ENCODE measurements at places on chromosomes 4 and X.

- DNase-seq: no peak
Measured at GRCh38 chr4:168994958-168995357, 15.1 kb downstream of the CBR4 start.

DNA sequence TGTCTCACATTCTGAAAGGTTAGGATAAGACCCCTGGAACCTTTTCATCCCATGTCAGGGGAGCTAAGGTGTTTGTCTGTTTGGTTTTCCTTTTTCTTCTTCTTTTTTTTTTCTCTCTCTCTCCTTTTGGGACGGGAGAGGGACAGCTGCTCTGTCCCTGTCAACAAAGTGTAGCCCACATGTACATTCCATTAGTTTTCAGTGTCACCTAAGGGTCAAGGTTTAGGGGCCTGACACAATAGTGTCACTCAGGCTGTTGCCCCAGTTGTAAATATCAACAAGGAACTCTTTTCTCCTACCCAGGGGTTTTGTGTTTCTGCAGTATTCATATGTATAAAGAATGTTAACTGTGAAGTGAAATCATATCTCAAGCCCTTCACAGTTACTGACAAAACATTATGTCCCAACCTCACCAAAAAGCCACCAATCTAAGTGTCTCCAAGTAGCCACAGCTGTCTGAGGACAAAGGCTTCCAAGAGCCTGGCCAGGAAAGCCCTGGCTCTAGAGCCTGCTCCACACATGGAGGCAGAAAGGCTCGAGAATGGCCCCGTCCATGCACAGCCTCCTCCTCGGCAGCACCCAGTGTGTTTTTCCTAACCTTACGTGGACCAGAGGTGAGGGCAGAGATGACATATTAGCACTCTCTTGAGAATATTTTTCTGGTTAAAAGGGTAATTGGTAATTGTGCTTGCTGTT is 9.4 kb downstream of the IRF2 start:
- DNase-seq: no peak

DNA sequence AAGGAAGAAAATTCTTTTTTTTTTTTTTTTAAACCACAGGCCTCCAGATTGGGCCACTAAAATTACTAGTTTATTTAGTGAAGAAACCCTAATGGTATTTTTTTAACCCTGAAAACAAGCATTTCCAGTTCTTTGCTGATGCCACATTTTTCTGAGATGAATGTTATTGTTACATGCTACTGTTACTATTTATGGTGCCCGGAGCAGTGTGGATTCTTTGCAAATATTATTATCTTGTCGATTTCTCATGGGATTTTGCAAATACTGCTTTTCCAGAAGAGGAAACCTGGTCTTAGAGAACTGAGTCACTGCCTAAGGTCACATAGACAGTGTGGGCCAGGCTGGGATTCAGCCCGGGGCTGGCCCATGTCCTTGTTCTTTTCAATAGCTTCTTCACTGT is 8.7 kb upstream of the ALAS2 start:
- DNase-seq: no peak

DNA sequence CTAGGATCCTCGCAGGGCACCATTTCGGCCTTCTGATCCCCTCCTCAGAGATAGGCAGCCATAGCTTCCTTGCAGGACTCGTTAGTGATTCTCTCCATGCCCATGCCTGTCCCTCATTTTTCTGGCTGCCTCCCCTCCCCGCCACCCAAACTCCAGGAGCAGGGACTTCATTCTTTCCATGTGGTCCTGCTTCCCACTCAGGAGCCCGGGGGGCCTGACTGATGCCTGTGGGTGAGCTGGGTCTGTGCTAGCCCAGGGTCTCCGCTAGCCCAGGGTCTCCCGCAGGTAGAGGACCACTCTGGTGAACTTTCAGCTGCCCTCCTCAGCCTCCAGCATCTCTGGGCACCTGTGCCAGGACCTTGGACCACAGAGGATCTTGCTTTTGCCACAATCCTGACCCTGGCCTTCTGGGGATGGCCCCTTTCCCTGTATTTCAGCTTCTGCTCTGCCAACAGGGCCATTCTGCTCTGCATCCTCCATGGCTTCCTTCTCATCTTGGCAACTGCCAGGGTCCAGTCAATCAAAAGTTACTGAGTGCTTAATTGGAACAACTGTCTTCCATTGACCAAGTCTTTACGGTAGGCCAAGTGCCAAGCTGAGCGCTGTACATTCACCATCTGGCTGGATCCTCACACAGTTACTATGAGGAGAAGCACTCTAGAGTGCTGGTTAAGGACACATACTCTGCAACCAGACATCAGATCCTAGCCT is 152.2 kb downstream of the EFNB1 start:
- DNase-seq: no peak

- DNase-seq: no peak
Measured at GRCh38 chr4:26020083-26020668, 106.2 kb downstream of the SMIM20 start.

DNA sequence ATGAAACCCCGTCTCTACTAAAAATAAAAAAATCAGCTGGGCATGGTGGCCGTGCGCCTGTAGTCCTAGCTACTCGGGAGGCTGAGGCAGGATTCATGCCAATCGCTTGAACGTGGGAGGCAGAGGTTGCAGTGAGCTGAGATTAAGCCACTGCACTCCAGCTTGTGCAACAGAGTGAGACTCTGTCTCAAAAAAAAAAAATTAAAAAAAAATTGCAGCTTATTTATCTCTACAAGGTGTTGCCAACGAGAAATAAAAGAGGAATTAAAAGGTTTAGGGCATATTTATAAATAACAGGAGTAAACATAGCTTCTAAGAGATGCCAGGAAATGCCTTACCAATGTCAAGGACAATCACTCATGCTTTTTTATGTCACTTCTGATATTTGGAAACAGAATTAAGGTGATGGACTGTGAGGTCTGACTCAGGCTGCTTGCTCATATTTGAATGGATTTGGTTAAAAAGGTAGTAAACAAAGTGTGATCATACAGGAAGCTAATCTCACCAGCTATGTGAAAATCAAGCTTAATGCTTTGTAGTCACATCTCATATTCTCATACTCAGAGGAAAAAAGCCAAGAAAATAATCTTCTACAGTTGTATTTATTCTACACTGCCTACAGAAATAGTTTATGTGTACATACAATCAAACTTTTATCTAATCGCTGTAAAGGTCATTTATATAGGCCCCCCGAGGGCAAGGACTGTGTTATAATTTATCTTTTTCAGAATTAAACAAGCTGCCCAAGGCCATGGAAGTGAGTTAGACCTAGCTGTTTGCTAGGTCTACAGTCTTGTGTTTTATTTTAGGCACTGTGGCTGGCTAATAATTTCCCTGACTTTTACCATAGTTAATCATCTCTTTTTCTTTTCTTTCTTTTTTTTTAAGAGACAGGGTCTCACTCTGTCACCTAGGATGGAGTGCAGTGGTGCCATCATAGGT is 61.1 kb upstream of the RBMX start:
- no peak for DNase-seq

GRCh38 chrX:2846992-2847391 is 18.3 kb downstream of the GYG2 start:
- DNase-seq: no peak

DNA sequence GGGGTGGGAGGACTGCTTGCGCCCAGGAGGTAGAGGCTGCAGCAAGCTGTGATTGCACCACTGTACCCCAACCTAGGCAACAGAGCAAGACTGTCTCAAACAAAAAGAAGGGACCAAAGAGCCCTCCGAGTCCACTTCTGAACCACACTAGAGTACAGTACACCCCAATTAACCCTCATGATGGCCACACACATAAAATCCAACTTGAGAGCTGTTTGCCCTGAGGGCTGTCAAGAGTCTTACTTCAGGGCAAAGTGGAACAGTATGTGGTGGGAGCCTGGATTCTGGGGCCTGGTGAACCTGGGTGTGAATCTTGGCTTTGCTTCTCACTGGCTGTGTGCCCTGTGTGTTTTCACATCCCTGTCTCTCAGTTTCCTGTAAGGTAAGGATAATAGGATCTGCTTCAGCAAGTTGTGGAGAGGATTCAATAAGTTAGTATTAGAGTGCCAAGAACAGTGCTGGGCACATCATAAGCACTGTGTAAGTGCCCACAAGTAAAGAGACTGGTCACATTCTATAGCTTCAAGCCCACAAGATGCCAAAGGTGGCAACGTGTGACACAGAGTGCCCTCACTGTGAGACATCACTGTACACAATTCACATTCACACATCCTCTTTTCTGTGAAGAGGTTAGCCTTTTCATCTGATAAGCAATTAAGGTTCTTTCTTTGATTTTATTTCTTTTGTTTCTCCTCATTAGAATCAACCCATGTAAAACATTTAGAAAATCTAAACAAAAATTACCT is 52.1 kb downstream of the LEF1 start:
- DNase-seq: no peak

DNA sequence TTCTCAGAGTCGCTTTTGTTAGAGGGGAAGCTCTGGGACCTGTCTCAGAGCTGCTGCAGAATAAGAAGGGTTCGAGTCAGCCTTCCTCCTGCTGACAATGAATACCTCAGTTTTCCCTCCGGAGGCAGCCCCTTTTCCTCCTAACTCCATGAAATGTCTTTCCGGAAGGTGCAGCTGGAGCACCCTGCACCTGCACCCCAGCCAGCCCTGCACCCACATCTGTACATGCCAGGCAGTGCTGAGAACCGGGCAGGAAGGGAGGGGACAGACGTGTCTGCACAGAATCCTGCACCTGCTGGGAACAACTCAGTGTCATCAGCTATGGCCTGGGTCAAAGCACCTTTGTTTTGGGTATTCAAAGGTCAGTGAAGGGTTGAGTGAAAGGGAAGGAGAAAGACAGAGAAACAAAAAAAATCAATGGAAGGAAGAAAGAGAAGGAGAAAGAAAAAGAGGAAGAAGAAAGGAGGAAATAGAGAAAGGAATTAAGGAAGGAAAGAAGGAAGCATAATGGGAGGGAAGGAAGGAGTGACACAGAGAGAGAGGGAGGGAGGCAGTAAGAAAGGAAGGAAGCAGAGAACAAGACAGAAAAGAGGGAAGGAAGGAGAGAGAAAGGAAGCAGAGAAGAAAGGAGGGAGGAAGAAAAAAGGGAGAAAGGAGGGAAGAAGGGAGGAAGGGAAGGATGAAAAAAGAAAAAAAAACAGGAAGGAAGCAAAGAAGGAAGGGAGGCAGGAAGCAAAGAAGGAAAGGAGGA is 273.7 kb downstream of the DHRSX start:
- DNase-seq: no peak

DNA sequence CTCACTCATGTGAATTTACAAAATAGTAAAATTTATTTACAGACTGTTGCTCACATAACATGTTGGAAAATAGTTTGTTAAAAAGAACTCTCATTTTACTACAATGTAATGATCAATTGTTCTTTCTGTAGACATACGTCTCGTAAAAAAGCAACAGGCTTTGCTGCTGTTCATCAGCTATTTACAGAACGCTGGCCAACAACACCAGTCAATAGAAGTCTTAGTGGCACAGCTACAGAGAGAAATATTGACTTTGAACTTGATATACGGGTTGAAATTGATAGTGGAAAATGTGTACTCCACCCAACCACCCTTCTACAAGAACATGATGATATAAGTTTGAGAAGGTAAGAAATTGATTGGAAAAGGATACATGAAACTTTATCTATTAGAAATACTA is 47.6 kb upstream of the ADAD1 start:
- DNase-seq: no peak

- DNase-seq: no peak
Measured at GRCh38 chr4:24896977-24897376, 15.9 kb downstream of the CCDC149 start.

DNA sequence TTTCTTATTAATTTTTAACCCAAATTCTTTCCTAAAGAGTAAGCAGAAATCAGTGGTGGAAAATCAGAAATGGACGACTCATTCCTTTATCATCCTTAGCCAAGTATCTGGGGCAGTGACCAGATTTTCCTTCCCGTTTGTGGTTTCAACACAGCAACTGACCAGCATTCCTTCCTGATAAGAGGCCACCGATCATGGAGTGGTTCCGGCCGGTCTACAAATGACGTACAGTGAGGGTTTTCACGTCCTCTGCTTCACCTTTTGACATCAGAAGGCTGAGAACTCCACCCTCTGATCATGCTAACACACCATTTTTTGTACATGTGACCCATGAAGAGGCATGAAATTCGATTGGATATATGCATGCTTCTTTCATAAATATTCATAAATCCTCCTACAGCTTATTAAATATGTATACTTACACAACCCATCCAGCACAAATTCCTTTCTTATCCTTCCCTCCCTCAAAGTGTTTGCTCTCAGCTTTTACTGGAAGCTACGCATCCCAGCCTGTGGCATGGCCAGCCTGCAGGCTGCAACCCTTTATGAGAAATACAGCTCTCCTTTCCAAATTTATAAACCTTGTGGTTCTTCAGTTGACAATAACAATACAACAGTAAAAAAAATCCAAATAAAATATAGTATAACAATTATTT is 173.0 kb upstream of the CASK start:
- DNase-seq: no peak

GRCh38 chr4:157072002-157072401 is 3.9 kb upstream of the GLRB start:
- DNase-seq: no peak

GRCh38 chr4:140266958-140267568 is 106.4 kb upstream of the SCOC start:
- no peak for DNase-seq

- DNase-seq: no peak
Measured at GRCh38 chr4:184680698-184681097, 31.2 kb downstream of the PRIMPOL start.

- no peak for DNase-seq
Measured at GRCh38 chr4:128513664-128514484, 226.3 kb upstream of the PGRMC2 start.

DNA sequence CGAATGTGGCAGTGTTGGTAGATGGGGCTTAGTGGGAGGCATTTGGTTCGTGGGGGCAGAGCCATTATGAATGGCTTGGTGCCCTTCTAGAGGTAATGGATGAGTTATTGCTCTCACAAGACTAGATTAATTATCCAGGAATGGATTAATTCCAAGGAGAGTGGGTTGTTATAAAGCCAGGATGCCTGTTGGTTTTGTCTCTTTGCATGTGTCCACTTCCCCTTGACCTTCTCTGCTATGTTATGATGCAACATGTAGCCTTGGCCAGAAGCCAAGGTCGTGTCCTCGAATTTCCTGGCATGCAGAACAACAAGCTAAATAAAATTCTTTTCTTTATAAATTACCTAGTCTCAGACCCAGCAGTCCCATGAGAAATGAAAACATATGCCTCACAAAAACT is 111.2 kb upstream of the PLS3 start:
- no peak for DNase-seq

GRCh38 chrX:104922206-104922621 is 298.3 kb downstream of the TEX13A start:
- DNase-seq: peak; percentile 22
